Right lung (tissue), 10 donors: ENCODE measurements at places on chromosomes 2 and 18. TPM values are rescaled to one million over a fixed set of nuclear protein-coding genes. Genes with fewer than 3 reads are reported as not detected.
A peak's percentile ranks its signal among the peaks of the same experiment; 100 is the strongest.

DNA sequence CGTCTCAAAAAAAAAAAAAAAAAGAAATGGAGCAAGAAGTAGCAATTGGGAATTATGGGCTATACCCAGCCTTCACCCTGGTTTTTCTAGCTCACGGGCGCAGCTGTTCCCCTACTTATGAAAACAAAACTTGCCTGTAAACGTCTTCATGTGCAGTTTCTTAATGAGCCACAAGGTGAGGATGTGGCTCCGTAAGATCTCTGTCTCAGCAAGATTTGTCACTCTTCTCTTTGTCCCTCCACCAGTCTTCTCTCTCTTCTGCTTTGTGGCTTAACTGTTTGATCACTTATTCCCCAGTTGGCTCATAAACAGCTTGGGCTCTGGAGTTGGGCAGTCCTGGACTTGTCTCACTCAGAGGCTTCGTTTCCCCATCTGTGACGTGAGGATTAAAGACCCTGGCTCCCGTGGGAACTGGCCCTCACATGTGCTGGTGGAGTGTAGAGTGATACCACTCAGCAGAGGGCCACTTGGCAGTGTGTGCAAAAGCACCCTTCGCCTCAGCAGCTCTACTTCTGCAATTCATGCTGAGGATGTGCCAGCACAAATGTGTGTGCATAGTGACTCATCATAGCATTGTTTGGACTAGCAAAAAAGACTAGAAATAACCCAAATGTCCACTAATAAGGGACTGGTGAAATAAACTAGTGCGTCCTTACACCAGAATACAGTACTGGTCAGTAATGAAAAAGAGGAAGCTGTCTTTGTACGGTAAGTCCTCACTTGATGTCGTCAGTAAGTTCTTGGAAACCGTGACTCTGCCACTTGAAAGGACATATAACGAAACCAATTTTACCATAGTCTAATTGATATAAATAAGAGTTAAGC is 8.7 kb downstream of the CEP68 start:
- DNase-seq, result no peak

GRCh38 chr2:217694291-217694690 is 308.5 kb downstream of the TNS1 start:
- no peak for DNase-seq

DNA sequence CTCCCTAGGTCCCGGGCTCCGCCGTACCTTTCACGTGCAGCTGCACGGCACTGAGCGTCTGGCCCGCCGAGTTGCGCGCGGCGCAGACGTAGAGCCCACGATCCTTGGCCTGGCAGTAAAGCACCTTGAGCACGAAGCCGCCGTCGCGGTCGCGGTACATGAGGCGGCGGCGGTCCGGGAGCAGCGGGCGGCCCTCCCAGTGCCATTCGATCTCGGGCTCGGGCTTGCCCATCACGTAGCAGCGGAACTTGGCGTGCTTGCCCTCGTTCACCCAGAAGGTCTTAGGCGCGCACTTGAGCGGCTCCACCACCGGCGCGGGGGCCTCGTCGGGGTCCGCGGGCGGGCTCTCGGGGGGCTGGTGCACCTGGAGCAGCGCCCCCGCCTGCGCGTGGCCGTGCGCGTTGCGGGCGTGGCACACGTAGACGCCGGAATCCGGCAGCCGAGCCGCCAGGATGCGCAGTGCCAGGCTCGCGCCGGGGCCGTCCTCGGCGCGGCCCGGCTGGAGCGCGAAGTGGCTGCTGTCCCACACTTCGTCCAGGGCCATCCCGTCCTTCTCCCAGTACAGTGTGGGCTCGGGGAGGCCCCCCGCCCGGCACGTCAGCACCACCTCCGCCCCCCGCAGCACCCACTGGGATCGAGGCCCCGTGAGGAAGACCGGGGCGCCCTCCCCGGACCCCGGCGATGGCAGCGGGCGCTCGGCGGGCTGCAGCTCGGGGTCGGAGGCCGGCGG is 980 bp downstream of the OBSL1 start:
- DNase-seq, result no peak

DNA sequence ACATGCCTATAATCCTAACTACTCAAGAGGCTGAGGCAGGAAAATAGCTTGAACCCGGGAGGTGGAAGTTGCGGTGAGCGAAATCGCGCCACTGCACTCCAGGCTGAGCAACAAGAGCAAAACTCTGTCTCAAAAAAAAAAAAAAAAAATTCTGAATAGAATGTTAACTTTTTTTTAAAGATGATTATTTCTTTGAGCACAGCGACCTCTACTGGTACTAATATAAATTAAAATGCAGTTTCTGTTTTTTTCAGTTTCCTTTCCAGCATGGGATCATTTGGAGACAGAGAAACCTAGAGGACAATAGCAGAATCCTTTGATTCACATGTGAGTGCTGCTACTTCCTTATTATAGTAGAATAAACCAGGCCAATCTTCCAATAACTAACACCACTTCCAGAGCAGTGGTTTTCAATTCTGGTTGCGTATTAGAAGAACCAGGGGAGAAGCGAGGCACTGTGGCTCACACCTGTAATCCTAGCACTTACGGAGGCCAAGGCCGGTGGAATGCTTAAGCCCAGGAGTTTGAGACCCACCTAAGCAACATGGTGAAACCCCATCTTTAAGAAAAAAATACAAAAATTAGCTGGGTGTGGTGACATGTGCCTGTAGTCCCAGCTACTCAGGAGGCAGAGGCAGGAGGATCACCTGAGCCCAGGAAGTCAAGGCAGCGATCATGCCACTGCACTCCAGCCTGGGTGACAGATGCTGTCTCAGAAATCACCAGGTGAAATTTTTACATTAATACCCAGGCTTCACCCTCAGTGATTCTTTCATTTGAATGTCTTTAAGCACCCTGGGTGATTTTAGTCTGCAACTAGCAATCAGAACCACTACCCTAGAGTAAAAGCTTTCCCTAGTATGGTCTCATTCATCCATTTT is 10.1 kb downstream of the SRSF7 start:
- DNase-seq, result no peak

GRCh38 chr2:9247177-9247576 is 40.6 kb downstream of the ASAP2 start:
- DNase-seq, result no peak

DNA sequence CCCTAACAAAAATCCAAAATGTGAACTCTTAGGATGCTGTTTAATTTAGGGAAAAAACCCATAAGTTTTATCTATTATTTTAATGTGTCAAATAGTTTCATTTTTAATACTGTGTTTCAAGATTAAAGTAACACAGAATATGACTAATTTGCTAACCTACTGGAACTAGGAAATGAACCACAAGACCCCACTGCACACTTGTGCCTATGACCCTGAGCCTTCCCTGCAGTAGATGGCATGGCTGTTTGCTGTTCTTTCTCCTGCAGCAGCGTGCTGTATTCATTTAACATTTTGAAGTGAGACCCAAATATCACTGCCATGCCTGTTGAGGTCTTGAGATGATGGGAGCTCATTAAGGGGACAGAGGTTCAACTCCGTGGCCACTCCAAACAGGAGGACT is 565.2 kb upstream of the NRP2 start:
- DNase-seq, result no peak

- DNase-seq, result no peak
Observed at GRCh38 chr2:188884517-188884916, 89.7 kb upstream of the COL3A1 start.

- no peak for DNase-seq
Observed at GRCh38 chr2:13052547-13052946, 335.8 kb downstream of the TRIB2 start.

- DNase-seq, result no peak
Observed at GRCh38 chr2:238255151-238255551, 15.3 kb upstream of the HES6 start.

Gene ANKRD53
- polyA plus RNA-seq, result 4.3 TPM

GRCh38 chr2:29393676-29394075 is 278.5 kb downstream of the CLIP4 start:
- DNase-seq, result no peak

DNA sequence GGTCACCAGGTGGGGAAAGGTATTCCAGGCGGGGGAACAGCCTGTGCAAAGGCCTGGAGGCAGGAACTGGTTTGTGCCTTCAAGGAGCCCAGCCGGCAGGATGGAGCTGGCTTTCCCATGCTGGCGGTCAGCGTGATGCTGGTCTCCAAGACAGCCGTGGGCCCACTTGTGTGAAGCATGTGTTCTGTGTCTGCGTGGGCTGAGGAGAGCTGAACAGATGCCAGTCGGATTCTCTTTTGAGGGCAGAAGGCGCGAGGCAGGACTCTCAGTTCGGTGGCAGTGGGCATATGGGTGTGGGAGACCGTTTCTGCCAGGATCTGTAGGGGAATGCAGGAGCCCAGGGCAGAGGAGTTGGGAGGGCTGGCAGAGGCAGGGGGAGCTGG is 191.6 kb downstream of the TWIST2 start:
- no peak for DNase-seq

GRCh38 chr2:213175673-213176247 is 24.3 kb upstream of the IKZF2 start:
- no peak for DNase-seq

DNA sequence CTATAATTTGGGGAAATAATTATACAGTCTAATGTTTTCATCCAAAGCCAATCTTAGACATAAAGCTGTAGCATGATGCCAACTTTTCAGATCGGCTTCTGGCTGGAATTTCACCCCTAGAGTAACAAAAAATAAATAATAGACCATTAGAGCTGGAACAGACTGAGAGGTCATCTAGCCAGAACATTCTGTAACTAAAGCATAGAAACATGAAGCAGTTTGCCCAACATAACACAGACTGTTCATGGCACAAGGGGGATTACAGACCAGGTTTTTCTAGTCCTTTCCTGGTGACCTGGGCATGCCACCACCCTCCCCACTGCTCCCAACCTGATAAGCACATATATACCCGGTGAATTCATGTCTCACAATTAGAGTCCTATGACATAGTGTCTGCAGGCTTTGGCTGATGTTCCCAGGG is 116.4 kb upstream of the PPP1CB start:
- DNase-seq, result peak; percentile 64

Gene MARCHF4
- 0.24 TPM for polyA plus RNA-seq

Gene MC5R
- not detected for polyA plus RNA-seq

- no peak for DNase-seq
Observed at GRCh38 chr2:75381032-75381431, 179.7 kb downstream of the EVA1A start.

- no peak for DNase-seq
Observed at GRCh38 chr2:60309941-60310660, 243.4 kb downstream of the BCL11A start.

GRCh38 chr2:239697399-239698164 is 296.8 kb upstream of the HDAC4 start:
- DNase-seq, result no peak

GRCh38 chr18:73244401-73244800 is 376.6 kb upstream of the NETO1 start:
- no peak for DNase-seq

DNA sequence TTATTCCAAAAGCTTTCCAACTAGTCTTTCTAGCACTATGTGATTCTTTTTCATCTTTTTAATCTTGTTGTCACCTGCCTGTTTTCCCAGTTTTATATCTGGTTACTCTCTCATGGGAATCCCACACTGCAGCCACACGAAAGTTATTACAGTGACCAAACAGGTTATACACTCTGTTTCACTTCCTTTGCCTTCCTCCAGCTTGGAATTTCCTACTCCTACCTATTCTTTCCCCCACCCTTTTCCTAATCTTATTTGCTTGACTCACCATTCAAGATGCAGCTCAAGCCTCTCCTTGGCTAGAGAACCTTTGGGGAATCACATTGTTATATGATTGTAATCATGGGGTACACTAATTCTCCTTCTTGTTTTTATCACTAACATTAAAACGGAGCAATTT is 13.4 kb upstream of the TLK1 start:
- no peak for DNase-seq

- no peak for DNase-seq
Observed at GRCh38 chr2:44137872-44138551, 30.7 kb upstream of the PPM1B start.

DNA sequence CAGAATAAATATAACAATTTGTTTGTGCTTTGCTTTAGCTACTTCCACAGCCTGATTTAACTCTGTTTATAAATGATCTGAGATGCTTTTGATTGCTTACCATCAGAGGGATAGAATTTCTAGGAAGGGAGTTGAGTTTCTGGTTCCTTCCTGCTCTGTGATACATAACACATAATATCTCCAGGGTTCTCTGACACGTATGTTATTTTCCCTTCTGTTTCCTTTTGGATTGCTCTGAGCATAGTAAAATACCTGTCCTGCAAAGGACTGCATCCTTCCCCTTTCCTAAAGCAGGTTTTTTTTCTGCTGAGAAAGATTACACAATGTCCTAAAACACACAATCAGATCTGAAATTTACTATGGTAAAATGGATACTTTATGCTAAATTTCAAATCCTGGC is 76.1 kb downstream of the CABYR start:
- peak; percentile 8 for DNase-seq

DNA sequence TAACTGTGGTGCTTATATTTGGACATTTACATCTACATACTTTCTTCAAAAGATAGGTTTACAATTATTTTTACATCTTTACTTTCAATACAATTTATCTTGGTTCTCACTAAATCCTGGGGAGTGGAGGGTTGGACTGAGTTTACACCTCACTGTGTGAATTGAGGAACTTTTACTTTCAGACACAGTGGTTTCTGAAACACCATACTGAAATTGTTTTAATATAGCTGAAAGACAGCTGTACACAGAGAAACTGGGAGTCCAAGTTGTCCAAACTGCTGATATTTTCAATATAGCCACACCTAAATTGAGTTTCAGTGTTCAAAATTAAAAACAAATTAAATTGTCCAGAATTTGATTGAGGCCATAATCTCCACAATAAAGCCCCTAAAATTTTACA is 16.8 kb downstream of the KCNH7 start:
- no peak for DNase-seq

DNA sequence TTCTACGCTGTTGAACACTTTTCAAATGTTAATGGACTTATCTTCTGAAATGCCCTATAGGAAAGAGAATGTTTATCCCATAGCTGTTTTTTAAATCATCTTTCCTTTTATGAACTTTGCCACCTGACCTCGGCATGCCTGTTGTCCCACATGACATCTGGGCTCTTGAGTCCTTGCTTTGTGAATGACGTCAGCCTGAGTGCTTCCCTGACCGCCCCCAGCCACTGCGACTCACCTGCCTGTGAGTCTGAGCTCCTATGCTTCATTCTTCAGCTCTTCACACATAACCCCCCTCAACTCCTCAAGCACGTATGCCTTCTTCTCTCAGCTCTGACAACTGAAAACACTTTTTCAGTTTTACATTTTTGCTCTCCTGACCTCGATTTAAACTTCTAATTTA is 166.8 kb downstream of the DCDC2C start:
- DNase-seq, result no peak

GRCh38 chr2:241994556-241995213 is 125.2 kb downstream of the RTP5 start:
- no peak for DNase-seq

GRCh38 chr2:43317680-43318079 is 91.3 kb upstream of the ZFP36L2 start:
- DNase-seq, result no peak

DNA sequence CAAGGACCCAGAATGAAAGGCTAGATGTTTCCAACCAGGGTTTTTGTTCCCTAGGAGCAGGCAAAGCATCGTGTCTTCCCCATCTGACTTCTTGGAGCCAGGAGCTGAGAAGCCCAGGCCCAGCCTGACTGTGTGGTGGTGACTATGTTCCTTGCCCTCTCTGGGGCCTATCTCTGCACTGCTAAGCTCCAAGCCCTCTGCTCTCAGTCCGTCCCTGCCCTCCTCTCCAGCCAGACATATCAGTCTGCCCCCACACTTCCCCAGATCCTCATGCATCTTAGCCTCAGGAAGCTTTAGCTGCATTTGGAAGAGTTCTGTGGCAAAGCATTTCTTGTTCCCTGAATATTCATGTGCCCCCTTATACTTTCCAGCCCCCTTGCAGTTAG is 196.6 kb downstream of the CYP26B1 start:
- no peak for DNase-seq

GRCh38 chr2:236440110-236440881 is 129.3 kb upstream of the ACKR3 start:
- no peak for DNase-seq
